ENCODE measurements at places on chromosomes 3 and 15.

DNA sequence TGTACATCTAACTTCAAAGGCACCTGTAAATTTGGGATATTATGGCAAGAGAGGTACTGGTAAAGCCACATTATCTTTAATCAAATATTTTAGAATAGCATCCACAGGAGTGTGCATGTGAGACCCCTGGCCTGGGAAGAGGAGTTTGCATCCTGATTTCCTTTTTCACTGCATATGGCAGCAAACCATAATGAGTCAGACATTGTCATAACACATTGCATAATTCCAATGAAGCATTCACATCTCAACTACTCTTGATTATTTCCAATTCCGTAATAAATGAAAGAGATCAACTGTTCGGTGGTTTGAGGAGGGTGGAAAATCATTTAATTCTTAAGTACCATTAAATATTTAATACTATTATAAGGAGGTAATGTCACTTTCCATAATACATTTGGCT, 215.0 kb downstream of the MECOM start:
- DNase-seq, result no peak

GRCh38 chr15:79221696-79222095, 60.8 kb upstream of the ANKRD34C start:
- peak; percentile 81 for DNase-seq

DNA sequence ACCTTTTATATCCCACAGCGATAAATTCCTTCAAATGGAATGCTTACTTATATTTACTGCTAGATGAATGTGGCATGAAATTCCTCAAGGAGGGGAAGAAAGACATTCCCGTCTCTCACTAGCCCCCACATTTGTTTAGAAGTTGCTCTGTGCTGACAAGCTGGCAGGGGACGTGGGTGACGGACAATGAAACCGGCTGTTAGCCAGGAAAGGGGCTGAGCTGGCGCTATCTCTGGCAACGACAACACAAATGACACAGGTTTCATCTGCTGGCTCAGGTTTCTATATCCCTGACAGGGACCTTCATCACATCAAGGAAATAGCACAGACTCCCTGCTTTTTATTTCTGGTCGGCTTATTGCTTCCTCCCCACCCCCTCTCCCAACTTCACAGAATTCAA, 15.8 kb downstream of the RUVBL1 start:
- DNase-seq, result no peak

GRCh38 chr3:54193093-54193492, 70.7 kb downstream of the CACNA2D3 start:
- no peak for DNase-seq

- DNase-seq, result no peak
Measured at GRCh38 chr3:52705438-52705687, 228 bp downstream of the GLT8D1 start.

DNA sequence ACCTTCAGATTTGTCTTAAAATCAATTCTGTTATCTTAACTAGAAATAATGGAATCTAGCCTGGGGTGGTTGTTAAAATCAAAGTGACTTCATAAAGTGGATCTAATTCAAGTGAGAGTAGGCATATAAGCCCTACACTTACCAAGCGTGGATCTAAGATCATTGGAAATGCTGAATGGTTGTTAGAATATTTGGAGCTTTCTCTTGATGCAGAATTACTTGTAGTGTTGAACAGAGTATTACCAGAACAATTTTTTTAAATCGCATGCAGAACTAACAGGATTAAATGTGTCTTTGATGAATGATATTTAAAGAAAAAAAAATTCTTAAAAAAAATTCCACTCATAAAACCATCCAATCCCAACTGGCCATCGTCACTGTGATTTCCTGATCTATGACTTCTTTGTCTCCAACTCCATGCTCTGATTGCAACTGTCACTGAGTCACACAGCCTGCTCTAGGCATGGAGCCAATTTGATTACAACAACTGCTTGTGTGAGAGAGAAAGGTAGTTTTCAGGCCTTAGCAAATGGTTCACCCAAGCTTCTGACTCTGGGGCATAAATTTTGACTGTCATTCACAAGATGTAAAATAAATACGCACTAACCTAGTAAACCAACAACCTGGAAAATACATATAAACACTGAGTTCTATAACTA, 25.9 kb upstream of the SPRED1 start:
- DNase-seq, result no peak

DNA sequence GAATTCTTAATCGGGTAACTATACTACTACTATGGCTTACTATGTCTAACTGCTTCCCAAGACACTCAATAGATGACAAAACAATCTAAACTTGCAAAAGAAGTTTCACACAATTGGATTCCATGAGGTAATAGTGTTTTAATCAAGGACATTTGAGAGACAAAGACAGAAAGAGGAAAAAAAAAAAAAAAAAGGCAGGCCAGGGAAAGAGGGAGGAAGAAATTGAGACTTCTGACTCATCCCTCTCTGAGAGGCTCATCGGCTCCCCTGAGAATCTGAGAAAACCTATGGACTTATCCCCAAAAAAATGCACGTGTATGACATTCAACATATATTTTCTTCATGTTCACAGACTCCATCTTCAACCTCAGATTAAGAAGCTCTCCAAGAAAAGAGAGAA, 61.0 kb downstream of the SCAPER start:
- no peak for DNase-seq

DNA sequence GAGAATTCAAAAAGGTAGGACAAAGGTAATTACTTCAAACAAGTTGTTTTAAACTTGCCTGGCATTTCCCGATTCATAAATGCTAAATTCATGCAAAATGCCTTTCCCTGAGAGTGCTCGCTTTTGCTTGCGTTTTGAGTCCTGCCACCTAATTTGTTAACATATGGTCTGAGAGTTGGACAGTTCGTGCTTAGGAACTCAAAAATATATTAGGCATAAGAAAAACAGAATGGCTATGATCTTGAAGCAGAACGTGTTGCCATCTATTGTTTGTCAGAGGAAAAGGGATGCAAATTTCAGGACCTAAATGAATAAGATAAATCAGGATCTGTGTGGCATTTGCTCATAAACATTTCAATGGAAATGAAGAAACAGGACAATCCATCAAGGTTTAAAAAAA, 195.8 kb downstream of the ZMAT3 start:
- no peak for DNase-seq

DNA sequence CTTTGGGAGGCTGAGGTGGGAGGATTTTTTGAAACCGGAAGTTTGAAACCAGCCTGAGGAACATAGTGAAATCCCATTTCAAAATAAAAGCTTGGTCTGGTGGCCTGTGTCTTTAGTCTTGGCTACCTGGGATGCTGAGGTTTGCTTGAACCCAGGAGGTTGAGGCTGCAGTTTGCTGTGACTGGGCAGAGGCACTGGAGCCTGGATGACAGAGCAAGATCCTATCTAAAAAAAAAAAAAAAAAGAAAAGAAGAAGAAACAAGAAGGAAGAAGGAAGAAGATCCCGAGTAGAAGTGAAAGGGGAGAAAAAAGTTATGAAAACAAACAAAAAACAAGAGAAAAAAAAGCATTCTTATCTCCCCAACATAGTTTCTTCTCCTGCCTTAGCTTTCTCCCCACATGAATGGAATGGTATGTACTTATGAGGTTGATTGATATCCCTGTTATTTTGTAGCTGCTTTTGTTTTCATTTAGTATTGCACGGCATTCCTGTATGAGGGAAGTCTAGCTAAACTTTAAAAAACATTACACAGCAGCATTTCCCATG, 42.4 kb downstream of the TMEM40 start:
- peak; percentile 44 for DNase-seq

GRCh38 chr15:58852347-58852746, 81.1 kb downstream of the SLTM start:
- no peak for DNase-seq

- DNase-seq, result no peak
Measured at GRCh38 chr15:43408789-43409188, 37.9 kb downstream of the TUBGCP4 start.

DNA sequence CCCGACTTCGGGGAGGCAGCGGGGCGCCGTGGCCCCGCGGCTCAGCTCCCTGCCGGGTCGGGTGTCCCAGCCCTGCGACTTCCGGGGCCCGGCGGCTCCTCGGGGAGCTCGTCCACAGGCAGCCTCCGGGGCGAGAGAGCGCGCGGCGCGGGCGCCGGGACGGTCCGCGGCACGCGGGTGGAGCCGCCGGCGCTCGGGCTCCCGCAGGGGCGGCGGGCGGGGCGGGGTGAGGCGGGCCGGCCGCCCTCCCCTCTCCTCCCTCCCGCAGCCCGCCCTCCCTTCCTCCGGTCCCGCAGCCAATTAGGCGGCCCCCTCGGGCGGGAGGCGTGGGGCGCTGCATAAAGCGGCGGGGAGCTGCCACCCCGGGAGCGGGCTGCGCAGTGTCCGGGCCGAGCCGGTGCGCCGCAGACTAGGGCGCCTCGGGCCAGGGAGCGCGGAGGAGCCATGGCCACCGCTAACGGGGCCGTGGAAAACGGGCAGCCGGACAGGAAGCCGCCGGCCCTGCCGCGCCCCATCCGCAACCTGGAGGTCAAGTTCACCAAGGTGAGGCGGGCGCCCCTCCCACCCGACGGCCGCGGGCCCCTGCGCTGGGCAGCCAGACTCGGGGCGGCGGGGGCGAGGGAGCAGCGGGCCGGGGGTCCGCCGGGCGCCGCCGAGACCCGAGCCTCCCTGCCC, at the start of gene ALDH1A3:
TSS of gene ALDH1A3 (plus strand) at position 368 of the 675 bp plus-strand sequence. CDS start at position 445, 77 bp downstream.
- DNase-seq, result peak; percentile 84

- DNase-seq, result no peak
Measured at GRCh38 chr3:186369217-186369616, 7.2 kb upstream of the DGKG start.

GRCh38 chr3:165466856-165467255, 270.7 kb upstream of the SLITRK3 start:
- no peak for DNase-seq

GRCh38 chr15:96053031-96053780, 277.3 kb upstream of the NR2F2 start:
- DNase-seq, result peak; percentile 30

- no peak for DNase-seq
Measured at GRCh38 chr3:36744763-36745162, 19.6 kb downstream of the DCLK3 start.

GRCh38 chr3:54866251-54866650, 61.6 kb downstream of the LRTM1 start:
- no peak for DNase-seq

DNA sequence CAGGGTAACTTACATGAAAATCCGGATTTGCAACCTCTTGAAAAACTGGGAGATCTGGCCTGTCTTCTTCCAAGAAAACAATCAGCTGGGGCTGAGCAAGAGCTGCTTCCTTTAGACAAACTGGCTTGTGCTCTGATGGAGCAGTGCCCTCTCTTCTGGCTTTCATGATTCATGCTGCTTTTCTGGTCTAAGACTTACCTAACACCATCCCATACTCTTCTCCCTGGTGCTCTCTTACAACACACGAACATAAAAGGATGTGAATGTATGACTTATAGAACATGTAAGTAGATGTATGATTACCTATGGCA, 9.9 kb downstream of the TJP1 start:
- DNase-seq, result no peak

DNA sequence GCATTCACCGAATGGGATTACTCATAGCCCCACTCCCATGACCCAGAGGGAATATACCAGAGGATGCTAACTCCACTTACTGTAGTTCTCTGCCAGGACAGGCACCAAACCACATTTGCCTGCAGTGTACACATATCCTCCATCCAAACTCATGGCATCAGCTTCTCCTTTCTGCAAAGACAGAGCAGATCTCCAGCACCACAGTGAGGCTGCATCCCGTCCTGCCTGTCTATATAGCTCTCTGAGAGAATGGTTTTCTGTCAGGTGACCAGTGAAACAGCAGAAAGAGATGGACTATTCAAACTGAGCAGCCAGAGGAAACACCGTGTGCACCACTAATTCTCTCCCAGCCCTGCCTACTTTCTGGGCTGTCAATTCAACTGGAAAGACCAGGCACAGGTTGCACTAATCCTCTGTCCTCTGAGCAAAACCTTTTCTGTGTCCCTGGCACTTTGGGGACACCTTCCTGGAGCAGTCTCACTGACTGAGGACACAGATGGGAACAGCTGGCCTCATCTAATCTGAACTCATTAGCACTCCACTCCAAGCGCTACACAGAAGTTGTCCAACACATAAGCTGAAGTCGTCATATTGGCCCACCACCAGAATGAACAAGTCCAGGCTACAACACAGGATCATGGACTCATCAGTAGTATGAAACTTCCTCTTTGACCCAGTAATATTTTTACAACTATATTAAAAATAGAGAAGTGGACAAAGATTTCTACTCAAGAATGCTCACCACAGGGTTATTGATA, 17.3 kb downstream of the LTF start:
- DNase-seq, result no peak

GRCh38 chr3:61820306-61820992, 259.1 kb downstream of the PTPRG start:
- DNase-seq, result no peak

- DNase-seq, result no peak
Measured at GRCh38 chr3:23949784-23950183, 4.7 kb downstream of the NR1D2 start.

DNA sequence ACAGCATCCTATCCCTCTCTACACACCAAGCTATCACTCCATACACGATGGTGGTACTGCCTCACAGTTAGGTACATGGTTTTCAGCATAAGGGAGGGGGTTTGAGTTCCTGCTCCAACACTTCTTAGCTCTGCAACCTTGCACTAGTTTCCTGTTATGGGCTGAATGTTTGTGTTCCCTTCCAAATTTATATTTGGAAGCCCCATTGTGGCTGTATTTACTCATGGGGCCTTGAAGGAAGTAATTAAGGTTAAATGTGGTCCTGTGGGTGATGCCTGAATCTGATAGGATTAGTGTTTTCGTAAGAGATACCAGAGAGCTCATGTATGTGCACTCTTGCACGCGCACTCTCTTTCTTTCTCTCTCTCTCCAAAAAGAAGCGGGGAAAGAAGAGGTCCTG, 259.4 kb downstream of the RORA start:
- no peak for DNase-seq

DNA sequence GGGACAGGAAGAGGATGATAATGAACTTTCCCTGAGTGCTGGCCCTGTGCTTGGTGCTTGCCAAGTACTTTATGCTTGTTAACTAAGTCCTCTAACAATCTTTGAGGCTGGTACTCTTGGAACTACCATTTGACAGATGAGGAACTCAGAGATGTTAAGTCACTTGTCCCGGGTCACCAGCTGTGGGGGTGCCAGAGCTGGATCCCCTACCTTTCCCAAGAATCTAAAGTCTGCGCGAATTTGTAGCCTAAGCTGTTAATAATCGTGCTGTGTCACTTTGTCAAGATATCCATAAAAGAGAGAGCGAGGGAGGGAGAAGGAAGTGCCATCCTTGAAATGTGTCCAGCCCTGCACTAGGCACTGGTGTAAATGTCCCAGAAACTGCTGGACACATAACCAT, 19.0 kb upstream of the ACOX2 start:
- no peak for DNase-seq

GRCh38 chr3:154431043-154431442, 1.1 kb upstream of the GPR149 start:
- no peak for DNase-seq

DNA sequence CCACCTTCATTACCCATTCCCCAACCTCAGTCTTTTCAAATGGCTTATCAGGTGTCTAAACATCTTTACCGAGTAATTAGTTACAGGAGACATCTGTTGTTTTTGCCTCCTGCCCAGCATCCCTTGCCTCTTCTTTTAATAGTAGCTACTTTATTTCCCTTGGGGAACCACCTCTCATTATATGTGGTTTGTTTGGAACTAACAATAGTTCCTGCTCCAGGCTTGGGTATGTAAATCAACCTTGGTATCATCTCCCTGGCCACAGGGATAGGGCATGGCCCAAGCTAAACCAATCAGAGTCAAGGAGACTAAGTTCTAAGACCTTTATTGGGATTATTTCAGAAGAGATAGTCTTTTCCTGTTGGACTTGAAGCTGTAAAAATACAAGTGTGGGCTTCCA, 76.6 kb downstream of the ETV5 start:
- DNase-seq, result no peak

- DNase-seq, result peak; percentile 90
Measured at GRCh38 chr3:122794779-122795673, at the start of gene SLC49A4. SLC49A4 (plus strand) TSS chr3:122795069; CDS start chr3:122795193, 124 bp downstream.

- no peak for DNase-seq
Measured at GRCh38 chr3:64144241-64144900, 80.9 kb downstream of the PRICKLE2 start.

Data from T47D (cell line).